ENCODE measurements at places on chromosomes 3 and 15.

DNA sequence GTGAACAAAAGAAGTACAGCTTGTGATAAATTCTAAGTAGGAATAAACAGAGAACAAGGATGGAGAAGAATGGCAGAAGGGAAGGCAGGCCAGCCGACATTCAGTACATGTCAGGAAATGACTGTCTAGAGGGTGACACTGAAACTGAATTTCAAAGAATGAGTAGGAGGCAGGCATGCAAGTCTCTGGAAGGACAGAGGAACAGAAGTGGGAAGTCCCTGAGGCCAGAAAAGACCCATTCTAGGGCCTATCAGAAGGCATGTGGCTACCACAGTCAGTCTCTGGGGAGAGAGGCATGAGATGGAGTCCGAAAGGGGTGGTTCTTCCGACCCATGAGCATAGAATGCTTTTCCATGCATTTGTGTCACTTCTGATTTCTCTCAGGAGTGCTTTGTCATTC, 243.5 kb upstream of the UBE2E2 start:
- DNase-seq = no peak

DNA sequence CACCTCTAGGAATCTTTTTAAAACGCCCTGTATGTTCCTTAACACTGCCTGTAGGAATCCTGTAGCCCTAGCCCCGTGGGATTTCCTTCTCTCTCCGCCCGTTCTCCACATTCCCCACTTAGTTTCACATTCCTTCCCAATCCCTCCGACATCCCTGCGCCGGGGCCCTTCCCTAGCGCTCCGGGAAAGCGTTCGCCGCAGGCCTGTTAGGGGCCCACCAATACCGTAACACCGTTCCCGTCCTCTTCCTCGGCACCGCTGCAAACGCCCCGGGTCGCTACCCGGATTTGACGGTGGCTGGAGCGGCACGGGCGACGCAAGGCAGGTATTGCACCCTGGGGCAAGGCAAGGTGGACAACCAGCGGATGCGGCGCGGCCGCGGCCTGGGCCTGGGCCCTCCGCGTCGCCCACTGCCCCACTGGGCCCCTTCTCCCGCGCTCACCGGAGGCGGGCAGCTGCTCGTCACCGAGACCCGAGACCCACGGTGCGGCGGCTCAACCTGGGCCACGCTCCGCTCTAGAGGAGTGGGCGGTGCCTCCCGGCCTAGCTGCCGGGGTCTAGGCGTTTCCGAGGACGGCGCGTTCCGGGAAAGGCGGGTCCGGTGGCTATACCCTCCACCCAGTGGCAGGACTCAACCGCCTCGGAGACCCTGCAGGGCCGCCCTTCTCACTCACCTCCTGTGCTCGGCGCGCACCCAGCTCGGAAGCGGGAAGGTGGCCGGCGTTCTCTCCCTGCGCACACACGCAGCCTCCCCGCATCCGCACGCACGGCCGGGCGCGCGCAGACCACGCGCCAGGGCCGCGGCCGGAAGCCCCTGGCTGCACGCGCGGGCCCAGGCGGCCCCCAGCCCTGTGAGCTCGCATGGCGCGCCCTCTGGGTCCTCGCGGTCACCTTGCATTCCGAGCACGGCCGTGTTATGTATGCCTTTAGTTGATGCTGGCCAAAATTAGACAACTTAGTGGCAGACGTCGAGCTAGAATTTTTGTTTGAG, at the start of gene B3GALNT1:
Gene B3GALNT1 (minus strand): TSS at position 789 of the 991 bp plus-strand sequence. CDS start 18,595 bp downstream, outside the sequence.
- peak; percentile 60 for DNase-seq

DNA sequence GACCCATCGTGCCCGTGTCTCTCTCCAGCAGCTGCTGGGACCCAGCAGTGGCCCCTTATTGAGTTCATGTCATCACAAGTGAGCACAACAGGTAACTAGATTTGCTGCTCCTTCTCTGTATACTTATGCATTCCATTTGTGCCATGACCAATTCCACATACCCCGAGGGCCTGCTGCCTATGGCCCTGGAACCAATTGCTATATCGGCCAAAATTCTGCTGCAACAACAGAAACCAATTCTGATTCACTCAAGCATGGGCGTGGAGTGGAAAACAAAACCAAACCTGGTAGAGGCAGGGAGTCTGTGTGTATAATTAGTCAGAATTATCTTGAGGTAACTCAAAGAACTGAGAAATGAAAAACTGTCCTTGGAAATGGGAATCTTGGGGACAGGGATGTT, 516.6 kb downstream of the EPHB1 start:
- peak; percentile 31 for DNase-seq

DNA sequence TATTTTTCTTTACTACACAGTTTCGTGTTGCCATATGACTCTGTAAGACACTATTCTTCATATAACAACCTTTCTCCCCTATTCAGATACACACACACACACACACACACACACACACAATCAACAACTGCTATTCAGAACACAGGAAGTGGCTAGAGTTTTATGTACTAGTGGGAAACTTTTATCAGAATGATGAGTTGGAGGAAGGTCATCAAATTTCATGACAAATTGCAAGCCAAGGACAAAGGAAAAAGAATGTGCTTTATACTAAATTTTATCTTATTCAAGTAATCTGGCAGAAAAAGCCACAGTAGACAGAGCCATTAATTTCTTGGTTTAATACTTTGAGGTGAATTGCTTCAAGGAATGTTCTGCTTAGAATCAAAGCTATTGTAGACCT, 899.8 kb downstream of the ROBO2 start:
- no peak for DNase-seq

DNA sequence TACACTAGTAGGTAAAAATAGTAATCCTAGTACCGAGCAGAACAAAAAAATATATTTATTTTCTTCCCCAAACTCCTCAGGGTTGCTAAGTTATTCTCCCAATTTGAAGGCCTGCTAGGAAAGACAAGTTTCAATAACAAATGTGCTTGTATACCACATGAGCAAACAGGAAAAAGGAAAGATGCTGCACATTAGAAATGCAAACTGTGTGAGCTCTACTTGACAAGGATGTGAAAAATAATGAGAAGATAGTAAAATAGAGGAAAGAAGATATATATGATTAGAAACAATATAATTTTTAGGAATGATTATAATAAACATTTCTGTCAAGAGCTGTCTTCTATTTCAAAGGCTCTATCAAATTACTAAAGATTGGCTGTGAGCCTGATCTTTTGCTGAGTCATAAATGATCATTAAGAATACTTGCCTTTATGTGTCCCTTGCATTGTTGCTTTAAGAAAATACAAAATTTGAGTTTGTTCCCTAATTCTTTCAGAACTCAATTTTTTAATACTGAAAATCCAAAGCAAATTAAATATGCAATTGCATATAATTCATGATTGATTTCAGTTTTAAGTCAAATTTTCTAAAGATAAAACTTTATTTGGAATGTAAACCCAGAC, 174.2 kb downstream of the NEK10 start:
- DNase-seq = no peak

- no peak for DNase-seq
Observed at GRCh38 chr3:66140743-66141372, 79.9 kb upstream of the SLC25A26 start.

DNA sequence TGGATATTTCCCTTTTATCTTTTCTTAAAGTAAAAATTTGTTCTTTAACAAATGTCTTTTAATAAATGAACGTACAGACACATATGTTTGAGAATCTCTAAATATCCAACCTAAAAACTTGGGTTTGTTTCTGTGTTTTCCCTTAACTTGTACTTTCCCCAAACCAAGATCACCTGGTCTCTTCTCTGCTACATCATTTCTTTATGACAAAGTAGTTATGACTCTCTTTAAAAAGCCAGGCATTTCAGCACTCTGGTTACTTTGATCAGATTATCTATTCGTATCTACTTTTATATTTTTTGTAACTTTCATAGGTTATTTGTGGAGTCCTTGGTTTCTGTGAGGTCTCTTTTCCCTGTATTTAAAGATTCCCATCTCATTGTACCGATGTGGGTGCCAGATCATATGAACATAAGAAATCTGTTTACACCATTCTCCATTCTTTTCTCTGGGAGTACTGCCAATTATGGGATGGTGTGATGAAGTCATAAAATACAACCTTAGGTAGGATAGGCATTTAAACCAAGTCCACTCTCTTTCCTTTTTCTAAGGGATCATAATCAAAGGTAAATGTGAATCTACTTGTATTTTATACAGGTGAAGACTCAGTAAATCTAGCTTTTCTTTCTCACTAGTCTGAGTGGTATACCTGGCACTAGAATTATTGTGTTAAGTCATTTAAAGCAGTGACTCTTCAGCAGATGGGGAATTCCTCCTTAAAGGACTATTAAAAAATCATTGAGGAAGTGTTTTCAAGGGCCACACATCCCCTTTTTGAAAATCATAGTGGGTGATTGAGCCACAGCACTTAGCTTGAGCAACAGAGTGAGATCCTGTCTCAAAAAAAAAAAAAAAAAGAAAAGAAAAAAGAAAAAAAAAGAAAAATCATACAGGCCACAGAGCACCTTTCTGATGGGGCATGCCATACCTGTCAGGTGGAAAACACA, 12.4 kb upstream of the NFKBIZ start:
- DNase-seq = no peak

GRCh38 chr3:32831791-32832190, 14.0 kb downstream of the TRIM71 start:
- no peak for DNase-seq

DNA sequence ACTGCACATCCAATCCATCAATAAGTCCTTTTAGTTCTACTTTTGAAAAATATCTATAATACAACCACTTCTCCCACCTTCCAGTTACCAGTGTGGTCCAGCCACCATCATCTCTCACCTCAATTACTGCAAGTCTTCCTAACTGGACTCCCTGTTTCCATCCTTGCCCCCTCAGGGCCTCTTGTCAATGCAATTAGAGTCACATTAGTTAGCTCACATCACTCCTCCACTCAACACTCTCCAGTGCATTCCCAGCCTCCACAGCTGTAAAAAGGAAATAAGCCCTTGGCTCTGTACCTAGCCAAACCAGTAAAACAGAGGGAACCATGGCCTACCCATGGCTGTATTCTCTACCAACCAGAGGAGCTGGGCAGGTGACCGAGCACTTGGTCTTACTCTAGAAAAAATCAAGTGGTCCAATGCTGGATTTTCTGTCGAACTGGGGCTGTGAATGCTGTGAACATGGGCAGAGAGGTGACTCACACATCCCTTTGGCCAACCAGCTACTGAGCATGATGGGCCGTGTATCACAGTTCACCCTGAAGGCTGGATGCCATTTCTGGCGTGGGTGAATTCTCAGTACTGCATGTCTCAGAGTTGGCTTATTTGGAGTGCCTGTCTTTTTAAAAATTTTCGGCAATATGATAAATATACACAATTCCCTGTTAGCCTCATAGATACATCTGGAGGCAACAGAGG, 62.5 kb upstream of the C15orf61 start:
- no peak for DNase-seq

- DNase-seq = no peak
Observed at GRCh38 chr15:58438956-58439355, 7.2 kb downstream of the LIPC start.

- no peak for DNase-seq
Observed at GRCh38 chr3:63232764-63233396, 45.2 kb upstream of the SYNPR start.

DNA sequence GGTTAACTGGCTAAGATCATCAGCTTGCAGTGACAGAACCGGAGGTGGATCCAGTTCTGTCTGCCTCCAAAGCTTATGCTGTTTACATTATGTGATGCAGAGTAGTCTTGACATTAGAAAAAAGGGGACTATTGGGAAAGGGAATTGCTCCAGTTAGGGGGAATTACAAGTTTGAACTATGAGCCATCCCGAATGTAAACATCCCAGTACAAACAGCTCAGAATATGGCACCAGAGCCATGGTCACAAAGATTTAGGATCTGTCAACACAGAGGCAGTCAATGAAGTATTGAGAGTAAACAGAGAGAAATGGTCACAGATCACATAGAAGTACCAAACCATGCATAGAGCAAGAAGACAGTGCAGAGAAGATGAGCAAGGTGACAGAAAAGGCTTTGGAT, 39.8 kb upstream of the CRTC3 start:
- no peak for DNase-seq

GRCh38 chr3:38586546-38587520, 62.7 kb downstream of the SCN5A start:
- no peak for DNase-seq

GRCh38 chr3:105800320-105800719, 68.5 kb downstream of the CBLB start:
- no peak for DNase-seq

DNA sequence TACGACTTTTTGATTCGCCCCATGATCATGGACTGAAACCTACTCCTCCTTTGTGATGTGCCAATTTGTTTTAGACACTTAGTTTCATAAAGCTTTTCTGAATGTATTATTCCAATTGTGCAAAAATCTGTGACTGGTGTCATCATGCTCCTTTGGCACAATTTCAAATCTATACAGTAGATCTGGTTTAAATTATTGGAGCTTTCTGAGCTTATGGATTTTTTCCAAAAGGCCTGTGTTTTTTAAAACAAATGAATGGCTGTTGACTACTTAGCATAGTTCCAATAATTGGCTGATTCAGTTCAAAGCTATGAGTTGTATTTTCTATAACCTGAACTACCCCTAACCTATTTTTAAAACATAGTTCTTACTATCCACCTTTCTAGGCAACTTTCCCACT, 282.7 kb downstream of the CNTN3 start:
- DNase-seq = no peak

- no peak for DNase-seq
Observed at GRCh38 chr3:139619484-139619883, 58.3 kb downstream of the NMNAT3 start.

DNA sequence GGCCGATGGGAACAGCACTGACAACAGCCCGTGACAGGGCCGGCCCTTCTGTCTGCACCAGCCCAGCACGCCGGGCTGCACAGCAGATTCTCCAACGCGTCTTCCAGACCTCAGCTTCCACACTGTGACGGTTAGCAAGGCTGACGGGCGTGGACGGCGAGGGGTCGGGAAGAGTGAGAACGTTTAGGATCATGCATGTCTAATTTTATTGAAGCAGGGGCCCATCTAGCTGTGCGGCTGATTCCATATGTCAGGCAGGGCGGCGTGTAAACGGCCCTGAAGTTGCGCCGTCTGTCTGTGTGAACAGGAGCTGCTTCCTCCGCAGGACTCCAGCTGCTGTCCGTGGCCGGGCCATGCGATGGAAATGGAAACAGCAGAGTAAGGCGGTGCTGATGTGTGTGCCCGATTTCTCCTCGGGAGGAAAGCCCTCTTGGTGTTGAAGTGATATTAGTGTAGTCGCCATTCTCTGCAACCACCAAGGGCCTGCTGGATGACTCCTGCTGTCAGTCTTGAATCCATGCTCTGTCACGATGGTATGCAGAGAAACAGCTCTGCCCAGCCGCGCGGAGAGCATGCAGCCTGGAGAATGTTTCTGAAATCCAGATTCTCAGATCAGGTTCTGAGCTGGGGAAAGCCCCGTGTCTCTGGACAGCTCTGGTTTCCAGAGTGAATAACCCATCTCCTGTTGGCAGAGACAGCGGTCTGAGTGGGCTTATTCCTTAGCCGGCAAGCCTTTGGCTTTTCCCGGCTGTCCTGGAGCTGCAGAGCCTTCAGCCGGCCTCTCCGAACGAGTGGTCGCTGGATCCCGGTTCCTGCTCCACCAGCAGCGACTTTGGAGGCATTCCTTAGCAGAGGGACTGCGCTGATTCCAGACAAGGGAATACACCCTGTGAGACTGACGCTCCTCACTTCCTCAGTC, 158.1 kb upstream of the UBE3A start:
- DNase-seq = no peak

- DNase-seq = peak; percentile 42
Observed at GRCh38 chr3:11651900-11652299, 8.2 kb upstream of the VGLL4 start.

GRCh38 chr3:127746400-127747057, 73.8 kb downstream of the ABTB1 start:
- no peak for DNase-seq

Measured in left kidney (tissue), 8 donors.